Cortex of kidney (tissue), 1 donor: ENCODE measurements at places on chromosomes 5 and 9.

DNA sequence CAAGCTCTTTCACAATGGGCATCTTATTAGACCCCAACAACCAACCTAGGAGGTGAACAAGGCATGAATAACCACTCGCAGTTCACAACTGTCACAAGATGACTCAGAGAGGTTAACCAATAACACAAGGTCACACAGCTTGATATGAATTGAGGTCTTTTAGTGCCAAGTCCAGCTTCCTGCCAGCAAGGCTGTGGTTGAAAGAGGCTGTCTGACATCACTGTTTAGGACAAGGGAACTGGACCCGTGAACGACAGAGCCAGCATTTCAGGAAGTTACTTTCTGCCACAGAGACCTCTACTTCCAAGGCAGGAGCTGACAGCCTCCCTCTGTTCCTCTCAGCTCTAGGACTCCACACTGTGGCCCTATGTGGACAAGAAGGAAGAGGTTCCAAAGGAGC is 53.4 kb upstream of the ALDH1B1 start:
- no peak for DNase-seq

DNA sequence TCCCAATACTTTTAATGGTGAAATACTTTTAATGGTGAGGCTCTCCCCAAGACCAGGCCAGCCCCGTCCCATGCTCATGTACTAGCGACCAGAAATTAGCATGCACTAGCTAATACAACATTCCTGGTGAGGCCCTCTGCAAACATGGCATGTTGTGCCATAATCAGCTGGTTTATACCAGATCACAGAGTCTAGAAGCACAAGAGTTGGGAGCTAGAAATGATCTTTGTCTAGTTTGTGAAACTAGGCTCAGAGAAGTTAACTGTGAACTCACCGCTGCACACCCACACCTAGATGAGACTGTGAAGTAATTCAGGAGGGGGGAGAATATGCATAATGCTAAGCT is 37.4 kb downstream of the MTMR12 start:
- DNase-seq, result no peak

DNA sequence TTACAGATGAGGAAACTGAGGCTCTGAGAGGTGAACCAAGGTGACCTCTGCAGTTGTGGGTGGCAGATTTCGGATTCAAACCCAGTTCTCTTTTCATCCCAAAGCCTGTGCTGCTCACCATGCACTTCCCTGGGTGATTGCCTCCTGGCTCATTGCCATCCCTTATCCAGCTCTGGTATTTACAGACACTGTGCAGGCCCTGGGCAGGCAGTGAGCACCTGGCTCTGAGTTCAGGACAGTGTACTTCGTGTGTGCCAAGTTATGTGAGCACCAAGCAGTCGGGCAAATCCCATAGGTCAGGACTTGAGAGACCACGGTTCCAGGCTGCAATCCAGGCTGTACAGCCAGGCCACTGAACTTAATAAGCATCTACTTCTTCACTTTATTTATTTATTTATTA is 1.4 kb downstream of the LRSAM1 start:
- no peak for DNase-seq

- no peak for DNase-seq
These were observed 30.8 kb downstream of the LCP2 start for GRCh38 chr5:170266570-170267381.

- no peak for DNase-seq
These were observed 34.8 kb downstream of the HMGXB3 start for GRCh38 chr5:150035139-150035895.

DNA sequence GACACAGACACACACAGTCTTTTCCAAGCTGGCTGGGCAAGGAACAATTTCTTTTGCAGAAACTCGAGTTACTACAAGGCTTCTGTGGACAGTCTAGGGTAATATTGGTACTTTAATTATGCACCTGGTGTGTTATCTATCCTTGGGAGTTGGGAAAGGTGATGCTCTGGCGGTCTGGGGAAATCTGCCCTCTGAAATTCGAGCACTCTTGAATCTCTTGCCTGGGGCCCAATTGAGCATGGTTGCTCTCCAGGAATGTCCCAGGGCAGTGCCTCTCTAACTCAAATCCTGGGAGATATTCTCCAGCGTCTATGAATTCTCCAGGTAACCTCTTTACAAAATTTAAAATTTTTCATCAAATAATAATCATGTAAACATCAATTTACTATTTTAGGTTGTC is 69.3 kb downstream of the KCNIP1 start:
- DNase-seq, result no peak

GRCh38 chr9:37381094-37381741 is 41.3 kb upstream of the GRHPR start:
- DNase-seq, result no peak

DNA sequence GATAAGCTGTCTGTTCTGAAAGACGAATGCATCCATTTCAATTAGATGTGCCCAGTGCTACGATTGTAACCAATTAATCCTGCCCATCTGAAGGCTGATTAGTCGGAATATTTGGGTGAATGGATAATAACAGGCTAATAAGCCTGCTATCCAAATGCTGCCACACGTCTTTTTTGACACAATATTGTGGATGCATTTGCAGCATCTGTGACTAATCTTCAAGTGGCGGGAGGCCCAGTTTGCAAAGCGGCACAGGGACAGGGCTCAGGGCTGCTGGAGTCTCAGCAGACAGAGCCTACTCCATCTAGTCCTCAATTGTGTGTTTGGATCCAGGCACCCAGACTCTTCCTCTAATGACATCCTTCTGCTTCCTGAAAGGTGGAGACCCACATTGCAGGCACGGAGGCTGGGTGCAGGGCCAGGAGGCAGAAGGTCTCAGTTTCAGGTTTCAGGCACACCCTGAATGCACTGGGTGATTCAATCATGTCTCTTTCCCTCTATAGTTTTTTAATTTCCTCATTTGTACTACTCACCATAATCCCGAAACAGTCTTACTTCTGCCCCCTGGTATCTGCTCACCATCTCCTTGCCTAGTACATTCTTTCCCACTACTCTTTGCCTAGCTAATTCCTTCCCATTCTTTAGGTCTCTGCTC is 169.6 kb downstream of the ASTN2 start:
- DNase-seq, result no peak

DNA sequence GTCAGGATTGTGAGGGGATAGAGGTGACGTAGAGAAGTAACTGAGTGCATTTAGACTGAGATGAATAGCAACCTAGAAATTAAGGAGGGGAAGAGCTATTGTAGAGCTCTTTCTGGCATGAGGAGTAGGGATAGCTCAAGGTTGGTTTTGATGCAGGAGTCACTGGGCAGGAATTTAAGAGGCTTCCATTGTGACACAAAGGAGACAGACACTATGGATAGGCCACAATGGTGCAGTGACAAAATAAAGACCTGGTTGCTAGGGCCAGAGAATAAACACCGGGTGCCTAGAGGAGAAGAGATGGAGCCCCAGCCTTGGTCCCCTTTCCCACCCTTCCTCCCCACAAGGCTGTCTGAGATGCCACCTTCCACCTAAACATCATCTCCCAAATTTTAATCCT is at the start of gene SPZ1:
SPZ1 (plus strand) TSS at position 301 of the 400 bp plus-strand sequence. CDS start 214 bp downstream, outside the sequence.
- no peak for DNase-seq

DNA sequence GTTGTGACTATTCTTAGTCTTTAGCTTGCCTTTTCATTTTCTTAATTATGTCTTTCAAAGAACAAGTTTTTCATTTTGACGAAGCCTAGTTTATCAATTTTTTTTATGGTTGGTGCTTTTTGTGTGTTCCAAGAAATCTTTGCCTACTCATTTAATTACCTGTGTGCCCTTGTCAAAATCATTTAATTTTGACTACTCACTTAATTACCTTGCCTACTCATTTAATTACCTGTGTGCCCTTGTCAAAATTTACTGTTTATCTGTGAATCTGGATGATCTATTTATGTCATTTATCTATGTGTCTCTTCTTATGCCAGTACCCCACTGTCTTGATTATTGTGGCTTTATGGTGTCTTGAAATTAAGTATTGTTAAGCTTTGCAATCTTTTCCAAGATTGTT is 63.9 kb downstream of the MTAP start:
- DNase-seq, result no peak

GRCh38 chr5:169943026-169943425 is 37.3 kb downstream of the INSYN2B start:
- no peak for DNase-seq

GRCh38 chr5:1795506-1795905 is 4.1 kb downstream of the MRPL36 start:
- no peak for DNase-seq

DNA sequence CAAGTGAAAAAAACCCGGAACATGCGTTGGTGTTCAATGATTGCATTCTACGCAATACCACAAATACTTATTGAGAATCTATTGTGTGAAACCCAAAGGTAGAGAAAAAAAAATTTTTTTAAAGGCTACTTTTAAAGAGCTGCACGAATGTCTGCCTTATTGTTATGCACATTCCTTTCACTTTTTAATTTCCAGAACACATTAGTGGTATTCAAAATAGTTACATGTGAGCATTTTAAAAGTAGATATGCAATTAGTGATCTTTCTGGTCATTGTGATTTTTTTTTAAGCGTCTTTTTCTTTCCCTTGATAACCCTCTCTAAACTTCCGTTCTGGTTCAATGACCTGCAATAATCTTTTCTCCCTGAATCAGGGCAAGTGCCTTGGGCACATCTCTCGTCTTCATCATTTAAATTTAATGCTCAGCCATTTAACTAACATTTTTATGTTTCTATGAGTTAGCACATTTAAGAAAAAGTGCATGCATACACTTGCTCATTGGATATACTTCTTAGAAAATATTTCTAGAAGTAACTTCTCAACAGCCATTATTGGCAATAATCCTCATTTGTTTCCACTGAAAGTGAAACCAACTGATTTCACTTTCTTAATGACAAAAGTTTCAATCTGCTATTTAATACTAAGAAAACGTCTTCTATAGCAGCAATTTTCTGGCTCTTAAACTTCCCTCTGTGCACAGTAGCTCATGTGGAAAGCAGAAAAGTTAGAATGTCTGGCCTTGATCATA is 80.3 kb downstream of the CDH6 start:
- no peak for DNase-seq

- DNase-seq, result no peak
These were observed 17.3 kb downstream of the TRUB2 start for GRCh38 chr9:128304971-128305288.

GRCh38 chr9:79120941-79121340 is 450.8 kb upstream of the TLE4 start:
- DNase-seq, result no peak

- DNase-seq, result no peak
These were observed 30.5 kb downstream of the COL27A1 start for GRCh38 chr9:114185570-114186490.

DNA sequence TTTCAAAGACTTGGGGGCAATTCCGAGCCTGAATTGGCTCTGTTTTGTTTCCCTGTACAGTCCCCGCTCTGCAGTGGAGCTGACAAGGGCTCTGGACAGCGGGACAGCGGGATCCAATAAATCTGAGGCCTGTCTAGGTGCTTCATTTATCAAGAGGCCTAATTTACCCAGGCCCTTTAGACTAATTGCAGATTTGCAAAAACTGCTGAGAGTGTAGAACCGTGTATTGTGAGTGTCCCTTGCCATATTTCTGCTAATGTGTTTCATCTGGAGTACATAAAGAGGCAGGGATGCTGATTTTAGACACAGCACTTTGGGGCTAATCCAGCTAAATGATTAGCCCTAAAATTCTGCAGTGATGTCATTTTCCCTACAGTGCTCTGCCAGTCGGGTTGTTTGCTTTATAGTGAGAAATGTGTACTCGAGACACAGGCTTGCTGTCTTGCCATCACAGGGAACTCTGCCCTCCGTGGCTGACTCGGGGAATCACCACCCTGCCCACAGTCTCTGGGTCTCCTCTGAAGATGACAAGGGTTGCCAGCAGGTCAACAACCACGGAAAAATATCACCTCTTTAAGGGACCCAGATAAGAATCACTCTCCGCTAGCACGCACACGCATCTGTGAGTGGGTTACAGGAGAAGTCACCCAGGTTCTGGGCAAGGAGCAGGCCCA is 592.0 kb downstream of the BNC2 start:
- no peak for DNase-seq

DNA sequence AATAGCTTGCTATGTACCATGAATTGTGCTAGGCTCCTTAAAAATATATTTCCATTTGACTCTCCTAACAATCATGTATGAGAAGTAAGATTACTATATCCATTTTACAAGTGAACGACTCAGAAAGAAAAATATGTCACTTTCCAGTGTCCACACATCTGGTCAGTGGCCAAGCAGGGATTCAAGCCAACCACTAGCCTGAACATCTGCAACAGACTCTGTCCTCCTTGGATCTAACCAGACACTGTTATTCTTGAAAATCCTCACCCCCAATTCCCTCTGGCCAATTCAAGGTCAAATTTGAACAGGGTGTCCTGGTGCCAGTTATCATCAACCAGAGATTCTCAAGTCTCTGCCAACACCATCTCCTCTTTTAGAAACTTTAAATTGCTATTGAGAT is 344.1 kb upstream of the WWC1 start:
- no peak for DNase-seq

- DNase-seq, result no peak
These were observed 153.6 kb downstream of the MSX2 start for GRCh38 chr5:174877987-174878386.

GRCh38 chr9:121776001-121776738 is 124.7 kb downstream of the DAB2IP start:
- DNase-seq, result no peak

GRCh38 chr5:177491429-177491945 is 5.9 kb downstream of the PDLIM7 start:
- no peak for DNase-seq

DNA sequence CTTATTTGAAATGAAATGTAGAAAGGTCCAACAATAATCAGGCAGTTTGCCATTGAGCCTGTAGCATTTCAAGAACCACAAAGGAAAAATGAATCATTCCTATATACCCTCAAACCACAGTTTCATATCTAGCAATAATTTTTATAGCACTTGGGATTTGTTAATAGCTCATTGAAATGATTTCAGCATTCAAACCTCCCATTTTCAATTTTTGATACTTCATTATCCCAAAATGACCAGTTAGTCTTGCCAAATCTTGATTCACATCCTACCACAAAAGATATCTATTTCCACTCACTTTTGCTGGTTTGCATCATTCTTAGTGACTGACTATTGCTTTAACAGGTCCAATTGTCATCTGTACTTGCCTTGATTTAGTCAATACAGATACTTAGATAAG is 790.1 kb downstream of the TLE1 start:
- DNase-seq, result no peak

DNA sequence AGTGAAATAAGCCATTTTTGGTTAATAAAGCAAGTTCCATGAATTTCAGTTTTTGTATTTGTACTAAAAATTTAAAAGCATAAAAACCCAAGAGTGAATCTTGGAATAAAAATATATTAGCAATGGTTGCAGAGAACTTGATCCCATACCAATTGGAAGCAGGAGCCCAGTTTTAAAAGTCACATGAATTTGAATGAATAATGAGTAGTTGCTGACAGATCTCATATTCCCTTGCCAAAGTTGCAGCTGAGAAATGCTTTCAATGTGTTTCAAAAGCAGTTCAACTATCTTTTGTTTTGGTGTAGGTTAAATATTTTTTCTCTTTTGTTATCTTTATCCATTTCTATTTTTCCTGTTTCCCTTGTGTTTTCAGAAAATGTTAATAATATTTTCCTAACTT is 818.6 kb downstream of the CDH18 start:
- DNase-seq, result no peak

GRCh38 chr9:124778575-124779367 is 1.8 kb downstream of the OLFML2A start:
- DNase-seq, result no peak
